ENCODE measurements at places on chromosomes 2 and 18. TPM values are rescaled to one million over a fixed set of nuclear protein-coding genes. Genes with fewer than 3 reads are reported as not detected.

GRCh38 chr2:36173760-36174404 lies 181.7 kb upstream of the CRIM1 start:
- no peak for DNase-seq

DNA sequence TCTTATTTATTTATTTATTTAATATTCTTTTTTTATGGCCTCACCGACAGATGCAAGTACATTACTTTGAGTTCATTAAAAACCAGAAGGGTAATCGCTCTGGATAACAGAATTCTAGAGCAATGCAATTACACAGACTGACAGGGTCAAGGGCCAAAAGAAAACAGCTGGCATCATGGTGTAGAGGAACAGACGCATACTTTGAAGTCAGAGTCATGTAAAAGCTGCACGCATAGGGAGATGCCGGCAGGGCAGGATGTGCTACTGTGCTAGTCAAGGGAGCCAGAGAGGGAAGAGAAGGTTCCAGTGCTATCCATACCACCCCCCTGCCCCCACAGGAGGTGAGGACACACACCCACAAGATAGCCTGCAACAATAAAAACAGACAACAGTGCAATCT lies 115.2 kb upstream of the TFCP2L1 start:
- DNase-seq: no peak

DNA sequence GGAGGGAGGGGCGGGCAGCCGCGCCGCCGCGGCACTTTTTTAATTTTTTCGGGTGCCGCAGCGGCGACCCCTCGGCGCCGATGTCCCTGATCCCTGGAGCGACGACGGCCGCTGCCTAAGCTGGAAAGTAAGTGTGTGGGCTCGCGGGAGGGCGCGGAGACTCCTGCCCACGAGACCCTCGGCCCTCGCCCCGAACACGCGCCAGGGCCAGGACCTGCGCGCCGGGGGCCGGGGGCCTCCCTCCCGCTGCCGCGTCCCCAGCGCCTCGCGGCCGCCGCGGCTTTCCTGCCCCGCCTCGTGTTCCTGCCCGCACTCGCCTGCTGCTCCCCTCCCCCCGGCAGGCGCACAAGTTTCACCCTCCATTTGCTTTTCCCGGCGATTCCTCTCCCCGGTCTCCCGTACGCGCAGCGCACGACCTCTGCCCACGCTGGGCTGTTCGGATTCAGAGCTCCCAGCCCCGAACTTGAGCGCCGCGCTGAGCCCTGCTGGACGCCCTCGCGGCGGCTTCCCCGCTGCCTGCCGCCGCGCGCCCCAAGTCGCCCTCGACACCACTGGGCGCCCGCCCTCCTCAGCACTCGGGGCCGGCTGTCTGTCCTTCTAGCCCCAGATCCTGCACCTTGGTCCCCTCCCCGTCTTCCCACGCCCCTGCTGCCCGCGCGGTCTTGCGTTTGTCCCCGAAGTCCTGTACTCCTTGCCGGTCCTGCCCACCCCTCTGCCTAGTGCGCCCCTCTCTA lies 507 bp downstream of the PKP4 start:
- peak; percentile 70 for DNase-seq

The CABLES1 gene
- 2.7 TPM for total RNA-seq

The FSHR gene
- total RNA-seq: not detected

GRCh38 chr2:236943841-236944513 lies 141.7 kb upstream of the COPS8 start:
- no peak for DNase-seq

The RGPD3 gene
- not detected for total RNA-seq

- no peak for DNase-seq
These were observed 223.4 kb upstream of the RND3 start for GRCh38 chr2:150710916-150711315.

GRCh38 chr2:117562654-117563053 lies 251.8 kb upstream of the DDX18 start:
- no peak for DNase-seq

GRCh38 chr2:217418544-217418943 lies 558.7 kb upstream of the TNP1 start:
- DNase-seq: no peak

- peak; percentile 40 for DNase-seq
These were observed 3.4 kb upstream of the DUSP2 start for GRCh38 chr2:96148410-96149217.
